NCI-H2171 treated with DMSO at 0.1 percent for 48 hours (cell line): ENCODE measurements at places on chromosomes 7 and 10.

DNA sequence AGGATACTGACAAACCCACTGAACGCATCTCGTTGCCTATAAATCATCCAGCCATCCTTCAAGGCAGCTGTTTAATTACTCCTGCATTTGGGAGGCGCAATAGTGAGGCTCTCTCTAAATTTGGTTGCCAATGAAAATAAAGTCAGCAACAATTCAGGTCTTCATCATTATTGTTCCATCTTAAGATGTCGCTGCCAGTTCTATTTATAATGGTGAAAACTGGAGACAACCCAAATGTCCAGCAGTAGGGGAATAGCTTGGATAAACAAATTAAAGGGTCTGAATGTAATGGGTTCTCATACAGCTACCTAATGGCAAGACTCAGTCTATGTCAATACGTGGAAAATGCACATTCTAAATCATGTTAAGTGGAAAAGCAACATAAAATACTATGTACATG, 120.1 kb upstream of the PLXNA4 start:
- DNase-seq, result no peak

DNA sequence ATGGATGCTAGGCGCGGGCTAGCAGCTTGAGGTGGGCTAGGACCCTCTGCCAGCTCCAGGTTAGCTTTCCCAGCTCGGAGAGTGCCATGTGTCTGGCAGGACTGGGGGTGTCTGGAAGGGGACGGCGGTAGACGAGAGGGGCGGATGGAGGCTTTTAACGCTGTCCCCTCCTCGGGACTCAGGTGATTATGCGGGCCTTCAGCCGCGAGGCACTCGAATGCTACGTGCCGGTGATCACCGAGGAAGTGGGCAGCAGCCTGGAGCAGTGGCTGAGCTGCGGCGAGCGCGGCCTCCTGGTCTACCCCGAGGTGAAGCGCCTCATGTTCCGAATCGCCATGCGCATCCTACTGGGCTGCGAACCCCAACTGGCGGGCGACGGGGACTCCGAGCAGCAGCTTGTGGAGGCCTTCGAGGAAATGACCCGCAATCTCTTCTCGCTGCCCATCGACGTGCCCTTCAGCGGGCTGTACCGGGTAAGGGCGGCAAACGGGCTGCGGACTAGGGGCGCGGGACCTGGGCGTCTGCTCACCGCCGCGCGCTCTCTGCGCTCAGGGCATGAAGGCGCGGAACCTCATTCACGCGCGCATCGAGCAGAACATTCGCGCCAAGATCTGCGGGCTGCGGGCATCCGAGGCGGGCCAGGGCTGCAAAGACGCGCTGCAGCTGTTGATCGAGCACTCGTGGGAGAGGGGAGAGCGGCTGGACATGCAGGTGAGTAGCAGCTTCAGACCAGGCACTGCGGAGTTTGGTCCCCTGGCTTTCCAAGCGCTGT, 1.1 kb downstream of the CYP26A1 start:
- DNase-seq, result no peak

DNA sequence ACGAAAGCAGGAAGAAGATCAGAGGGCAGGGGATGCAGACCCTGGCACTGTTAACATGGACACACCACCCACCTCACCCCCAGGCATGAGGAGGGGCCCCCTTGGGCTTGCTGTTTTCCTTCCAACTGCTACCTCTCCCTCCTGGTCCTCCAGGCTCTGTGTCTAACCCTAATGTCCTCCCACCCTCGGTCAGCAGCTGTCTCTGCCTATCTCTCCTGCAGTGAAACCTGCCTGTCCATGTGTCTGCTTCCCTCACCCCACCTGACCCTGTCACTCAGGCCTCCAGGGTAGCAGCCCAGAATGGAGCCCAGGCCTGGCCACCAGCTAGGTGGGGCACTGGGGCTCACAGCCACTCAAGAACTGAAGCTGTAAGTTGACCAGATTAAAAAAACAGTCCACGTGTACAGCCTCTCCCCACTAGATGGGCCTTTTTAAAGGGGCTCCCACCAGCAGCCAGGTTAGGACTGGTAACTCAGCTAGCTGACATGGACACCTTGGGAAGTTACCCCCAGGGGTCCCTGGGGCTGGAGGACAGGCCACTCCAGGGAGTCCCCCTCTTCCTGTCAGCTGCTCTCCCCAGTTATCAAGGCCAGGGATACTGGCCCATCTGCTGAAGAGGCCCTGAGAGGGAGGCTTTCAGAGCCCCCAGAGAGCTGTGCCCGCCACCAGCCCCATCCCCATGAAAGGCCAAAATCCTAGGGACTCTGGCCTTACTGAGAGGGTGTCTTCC, 1.5 kb downstream of the SMARCD3 start:
- DNase-seq, result no peak

DNA sequence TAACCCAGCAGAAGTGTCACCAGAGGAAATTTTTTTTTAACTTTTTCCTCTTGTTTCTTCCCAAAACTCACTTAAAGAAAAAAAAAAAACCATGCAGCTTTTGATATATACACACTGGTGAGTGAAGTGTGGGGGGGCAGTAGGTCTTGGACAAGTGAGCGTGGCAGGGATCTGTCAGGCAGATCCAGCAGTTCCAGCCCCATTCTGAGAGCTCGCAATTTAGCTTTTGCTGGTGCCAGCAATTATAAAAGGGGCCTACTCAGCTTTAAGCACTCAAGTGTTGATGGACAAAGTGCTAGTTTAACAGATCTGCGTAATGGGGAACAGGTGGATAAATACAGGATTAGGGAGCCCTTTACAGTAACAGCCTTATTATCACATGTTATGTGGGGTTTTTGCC, 619.2 kb upstream of the GALNT17 start:
- no peak for DNase-seq

DNA sequence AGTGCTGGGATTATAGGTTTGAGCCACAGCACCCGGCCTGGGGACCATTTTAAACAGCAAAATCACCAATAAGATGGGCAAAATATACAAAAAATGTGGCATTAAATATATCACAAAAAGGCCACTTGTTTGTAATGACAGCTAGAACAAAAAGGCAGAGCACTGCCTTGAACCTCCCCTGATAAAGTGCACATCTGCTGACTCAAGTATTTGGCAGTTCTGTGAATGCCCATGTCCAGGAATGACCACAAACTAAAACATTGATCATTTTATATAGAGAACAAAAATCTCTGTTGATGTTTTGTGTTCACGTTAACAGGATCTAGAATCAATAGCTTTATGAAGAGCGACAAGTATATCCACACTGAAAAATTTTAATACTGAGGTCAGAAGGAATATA, 21.5 kb downstream of the HERC4 start:
- DNase-seq, result no peak

DNA sequence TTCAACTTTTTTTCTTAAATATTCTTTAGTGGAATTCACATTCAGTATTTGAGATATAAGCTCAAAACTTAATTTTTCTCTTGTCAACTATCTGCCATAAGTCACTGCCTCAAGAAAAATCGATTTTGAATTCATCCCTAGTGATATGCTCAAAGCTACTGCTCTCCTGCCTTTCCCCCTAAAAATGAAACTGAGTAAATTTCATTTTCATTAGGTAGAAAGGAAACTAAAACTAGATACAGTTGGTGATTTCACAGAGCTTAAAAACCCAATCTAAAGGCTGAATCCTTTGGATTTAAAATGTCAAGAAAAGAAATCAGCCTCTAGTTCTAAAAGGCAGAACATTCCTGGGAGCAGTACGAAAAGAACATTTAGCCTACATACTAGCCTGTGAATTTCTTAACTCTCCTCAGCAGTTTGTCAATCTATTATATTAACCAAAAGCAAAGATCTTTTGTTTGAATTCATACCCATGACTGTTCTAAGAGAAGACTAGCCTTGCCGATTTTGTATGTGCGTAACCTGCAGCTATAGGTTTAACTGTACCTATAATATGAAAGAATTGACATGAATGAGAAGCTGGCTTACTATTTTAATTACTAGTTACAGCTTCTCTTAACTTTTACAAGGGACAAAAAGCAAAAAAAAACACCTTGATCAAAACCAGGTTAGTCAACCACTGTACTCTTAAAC, 4.9 kb upstream of the FAM53B start:
- DNase-seq, result no peak

DNA sequence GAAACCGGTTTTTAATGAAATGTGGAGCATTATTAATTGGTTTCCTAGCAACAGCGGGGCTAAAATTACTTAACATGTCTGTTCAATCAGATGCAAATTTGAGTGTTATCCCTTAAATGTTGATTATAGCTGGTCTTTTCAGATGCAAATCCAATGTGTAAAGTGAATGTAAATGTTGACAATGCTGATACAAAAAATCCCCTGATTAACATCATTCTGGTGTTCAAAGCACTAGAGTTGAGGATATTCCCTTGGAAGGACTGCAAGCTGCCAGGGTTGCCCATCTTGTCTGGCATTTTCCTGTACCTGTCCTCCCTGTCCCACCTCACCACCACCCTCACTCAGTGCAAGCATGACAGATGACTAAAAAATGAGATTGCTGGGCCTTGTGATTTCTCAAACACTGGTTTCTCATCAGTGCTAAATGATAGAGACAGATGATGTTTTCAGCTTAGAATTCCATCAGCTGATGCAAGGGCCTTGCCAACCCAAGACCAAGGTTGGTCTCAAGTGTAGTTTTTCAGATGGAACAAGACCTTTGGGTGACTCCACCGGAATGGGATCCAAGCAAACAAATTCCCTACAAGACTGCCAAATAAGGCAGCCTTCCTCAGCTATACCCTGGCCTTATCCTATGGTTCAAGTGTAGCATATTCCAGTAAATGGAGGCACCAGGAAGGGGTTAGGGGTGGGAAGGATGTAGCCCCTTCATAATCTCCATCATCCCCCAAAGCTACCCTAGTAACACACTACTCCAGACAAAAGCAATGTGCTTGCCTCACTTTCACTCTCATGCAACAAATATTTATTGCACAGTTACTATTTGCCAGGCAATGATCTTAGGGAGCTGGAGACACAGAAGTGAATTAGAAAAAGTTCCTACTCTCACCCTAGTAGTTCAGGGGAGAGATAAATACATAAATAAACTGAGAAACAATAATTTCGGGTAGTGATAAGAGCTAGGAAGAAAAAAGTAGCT, 54.9 kb downstream of the JAZF1 start:
- no peak for DNase-seq

DNA sequence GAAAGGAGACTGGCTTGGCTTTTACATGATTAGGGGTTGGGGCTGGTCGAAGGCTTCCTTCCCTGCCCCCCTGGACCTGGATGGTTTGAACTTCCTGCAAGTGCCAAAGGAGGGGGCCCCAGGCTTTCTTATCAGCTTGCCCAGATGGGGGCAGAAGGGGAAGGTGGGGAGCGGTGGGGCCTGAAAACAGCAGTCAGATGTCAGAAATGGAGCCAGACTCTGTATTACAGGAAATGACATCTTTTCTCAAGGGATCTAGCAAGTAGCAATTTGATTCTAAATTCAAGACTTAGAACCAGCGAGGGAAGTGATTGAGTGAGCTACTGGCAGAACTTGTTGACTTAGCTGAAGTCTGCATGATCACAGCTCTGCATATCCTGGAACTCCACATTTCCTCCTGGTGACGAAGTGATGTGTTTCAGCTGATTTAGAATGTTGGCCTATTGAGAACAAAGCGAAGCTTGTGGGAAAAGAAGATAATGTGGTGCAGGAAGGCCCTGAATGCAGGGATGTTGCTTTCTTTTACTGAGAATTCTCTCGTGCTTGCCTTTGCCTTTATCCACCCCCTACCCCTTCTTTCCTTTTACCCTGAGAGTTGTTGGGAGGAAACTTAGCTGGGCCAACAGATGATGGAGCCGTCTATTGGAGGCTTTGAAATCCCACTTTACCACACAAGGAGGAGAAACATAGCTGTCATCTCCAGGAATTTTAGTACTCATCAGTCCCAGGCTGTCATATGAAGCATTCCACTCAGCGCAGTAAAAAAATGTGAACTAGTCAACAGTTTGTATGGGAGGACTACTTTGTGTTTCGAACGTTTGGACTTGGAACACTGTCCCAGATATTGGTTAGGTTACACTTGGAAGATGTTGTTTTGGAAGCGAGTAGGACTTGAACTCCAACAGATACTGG, 43.2 kb downstream of the CCNY start:
- no peak for DNase-seq

- no peak for DNase-seq
These were observed 123.2 kb downstream of the ACTR3B start for GRCh38 chr7:152882576-152883310.

DNA sequence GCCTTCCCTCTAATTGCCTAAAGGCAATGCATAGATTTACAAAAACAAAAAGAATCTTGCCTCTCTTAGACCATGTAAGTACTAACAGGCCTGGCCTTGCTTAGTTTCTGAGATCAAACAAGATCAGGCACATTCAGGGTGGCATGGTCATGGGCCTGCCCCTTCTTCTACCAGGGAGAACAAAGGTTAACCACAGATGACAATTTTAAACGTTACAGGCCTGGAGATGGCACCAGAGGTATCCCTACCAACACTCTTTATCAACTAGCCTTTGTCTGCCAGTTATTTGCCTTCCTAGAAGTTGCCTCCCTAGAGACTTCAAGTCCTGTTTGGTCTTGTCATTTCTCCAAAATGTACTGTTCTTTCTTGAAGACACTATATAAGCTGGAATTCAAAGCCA, 252.6 kb downstream of the DOCK4 start:
- DNase-seq, result peak; percentile 82

- DNase-seq, result no peak
These were observed 29.7 kb downstream of the STMP1 start for GRCh38 chr7:135692055-135692454.

DNA sequence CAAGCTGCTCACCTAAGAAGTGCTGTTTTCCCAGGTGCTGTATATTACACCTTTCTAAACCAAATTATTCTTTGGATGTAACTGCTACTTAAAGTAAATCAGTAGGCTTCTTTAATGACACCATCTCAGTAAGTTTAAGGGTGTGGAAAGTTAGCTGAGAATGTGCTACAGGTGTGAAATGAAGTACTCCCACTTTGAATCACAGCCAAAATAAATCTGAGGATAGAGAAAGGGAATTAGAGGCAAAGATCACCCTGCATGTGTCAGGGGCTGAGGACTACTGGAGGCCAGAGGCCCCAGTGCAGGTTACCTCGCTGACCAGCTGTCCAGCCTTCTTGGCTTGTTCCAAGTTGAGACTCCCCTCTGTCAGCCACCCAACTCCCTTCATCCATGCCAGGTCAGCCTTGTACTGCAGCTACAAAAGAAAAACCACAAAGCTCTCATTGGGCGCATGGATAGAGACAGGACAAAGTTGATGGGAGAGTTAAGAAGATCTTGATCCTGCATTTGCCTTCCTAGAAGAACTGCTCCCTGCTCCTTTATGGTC, 35.2 kb downstream of the NRAP start:
- no peak for DNase-seq

DNA sequence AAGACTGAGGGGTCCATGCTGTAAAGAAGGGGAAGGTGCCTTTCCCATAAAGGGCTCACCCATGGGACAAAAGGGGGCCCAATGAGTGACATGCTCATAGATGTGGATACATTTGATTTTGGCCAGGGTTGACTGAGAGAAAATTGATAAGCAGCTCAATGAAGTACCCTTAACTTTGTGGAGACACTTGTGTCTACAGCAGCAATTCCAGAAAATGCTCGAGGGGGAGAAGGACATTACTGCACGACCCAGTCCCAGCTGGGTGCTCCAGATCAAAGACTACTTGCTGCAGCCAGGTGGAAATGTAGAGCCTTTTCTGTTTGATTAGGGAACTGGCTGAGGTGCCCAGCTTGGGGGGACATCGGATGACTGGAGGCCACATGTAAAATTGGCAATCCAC, 22.2 kb upstream of the ADAMTS14 start:
- no peak for DNase-seq

- DNase-seq, result peak; percentile 40
These were observed 25.7 kb downstream of the STK32C start for GRCh38 chr10:132281915-132282666.
